ENCODE measurements at places on chromosomes 5 and 9. TPM values are rescaled to one million over a fixed set of nuclear protein-coding genes. Genes with fewer than 3 reads are reported as not detected.

The DOCK8 gene
- polyA plus RNA-seq: 12.2 TPM

GRCh38 chr5:114716955-114717354 lies 355.1 kb downstream of the KCNN2 start:
- DNase-seq: no peak

The IL33 gene
- 11.6 TPM for polyA plus RNA-seq

- no peak for DNase-seq
Observed at GRCh38 chr9:87350915-87351314, 146.8 kb upstream of the DAPK1 start.

DNA sequence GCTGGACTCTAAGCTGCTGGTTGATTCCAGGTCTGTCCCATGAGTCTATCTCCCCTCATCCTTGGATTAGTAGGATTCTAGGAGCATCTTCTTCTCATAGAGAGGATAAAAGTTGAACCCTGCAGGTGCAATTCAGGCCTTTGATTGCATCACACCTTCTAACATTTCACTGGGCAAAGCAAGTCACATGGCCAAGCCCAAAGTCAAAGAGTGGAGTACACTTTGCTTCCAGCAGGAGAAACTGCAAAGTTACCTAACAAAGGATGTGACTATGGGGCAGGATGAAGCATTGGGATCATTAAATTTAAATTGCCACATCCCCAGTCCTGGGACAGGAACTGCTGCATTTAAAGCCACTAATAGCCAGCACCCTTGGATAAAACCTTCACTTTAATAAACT lies 51.0 kb upstream of the EGFLAM start:
- DNase-seq: no peak

DNA sequence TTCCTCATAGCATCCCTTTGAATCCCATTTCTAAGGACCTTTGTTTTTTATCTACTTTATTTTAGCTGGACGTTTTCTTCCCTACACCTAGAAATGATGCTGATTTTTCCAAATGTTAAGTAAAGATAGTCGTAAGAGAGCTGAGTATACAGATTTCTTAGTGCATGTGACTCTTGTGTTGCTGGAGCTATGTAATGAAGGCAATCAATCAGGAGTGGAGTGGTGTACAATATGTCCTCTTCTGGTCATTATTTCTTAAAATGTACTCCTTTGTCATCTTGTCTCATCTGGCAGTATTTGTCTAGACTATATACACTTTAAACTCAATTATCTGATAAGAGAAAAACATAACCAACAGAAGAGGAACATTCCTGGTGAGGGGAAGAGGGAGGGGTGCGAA lies 13.5 kb downstream of the GAPT start:
- no peak for DNase-seq

The UBAP2 gene
- polyA plus RNA-seq: 42.7 TPM

The LCN15 gene
- polyA plus RNA-seq: 0.08 TPM

GRCh38 chr5:32420506-32420905 lies 24.0 kb downstream of the ZFR start:
- DNase-seq: no peak

The ORM2 gene
- polyA plus RNA-seq: 0.17 TPM

The TRIM14 gene
- polyA plus RNA-seq: 5.2 TPM

- no peak for DNase-seq
Observed at GRCh38 chr5:23437011-23437410, 70.4 kb upstream of the PRDM9 start.

DNA sequence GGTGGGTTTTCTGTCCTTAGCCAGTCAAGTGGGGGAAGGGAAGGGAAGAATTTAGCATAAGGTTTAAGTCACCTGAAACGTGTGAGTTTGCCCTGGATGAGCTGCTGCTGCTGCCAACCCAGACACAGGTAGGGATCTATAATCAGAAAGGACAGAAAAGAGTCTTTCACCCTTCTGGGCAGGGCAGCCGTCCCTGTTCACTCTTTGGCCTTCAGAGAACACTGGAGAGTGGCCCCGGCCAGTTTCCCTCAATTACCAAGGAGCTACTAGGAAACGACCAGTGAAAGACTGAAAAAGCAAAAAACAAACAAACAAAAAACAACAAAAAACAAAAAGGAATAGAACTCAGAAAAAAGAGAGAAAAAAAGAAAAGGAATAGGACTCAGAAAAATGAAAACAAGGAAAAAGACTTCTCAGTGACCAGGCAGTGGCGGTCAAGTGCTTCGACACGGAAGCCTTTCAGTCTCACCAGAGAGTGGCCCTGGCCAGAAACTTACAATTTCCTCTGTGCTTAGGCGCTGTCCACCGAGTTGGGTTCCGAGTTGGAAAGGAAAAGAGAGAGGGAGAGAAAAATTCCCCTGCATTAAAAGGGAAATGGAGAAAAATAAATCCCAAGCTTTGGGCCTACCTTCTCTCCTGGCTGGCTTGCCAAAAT lies 2.5 kb upstream of the GM2A start:
- DNase-seq: no peak

GRCh38 chr5:153659039-153659736 lies 168.7 kb downstream of the GRIA1 start:
- DNase-seq: no peak

DNA sequence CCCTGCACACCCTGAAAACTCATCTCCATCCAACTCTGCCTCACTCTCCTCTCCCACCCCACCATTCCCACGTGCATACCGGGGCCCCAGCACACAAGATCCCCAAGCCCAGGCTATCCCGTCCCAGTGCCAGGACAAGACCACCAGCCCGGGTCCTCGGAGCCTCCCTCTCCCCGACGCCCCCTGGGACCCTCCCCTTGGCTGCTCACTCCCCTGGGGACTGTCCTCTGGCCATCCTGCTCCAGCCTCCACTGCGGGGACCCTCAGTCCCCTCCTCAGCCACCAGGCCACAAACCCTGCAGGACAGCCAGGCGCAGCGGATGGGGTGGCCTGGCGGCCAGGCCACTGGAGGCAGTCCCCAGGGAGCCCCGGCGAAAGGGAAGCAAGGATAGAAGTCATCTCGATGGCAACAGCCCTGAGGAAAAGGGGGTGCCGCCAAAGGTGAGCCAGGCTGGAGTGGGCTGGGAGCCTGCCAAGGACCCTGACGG lies 62.8 kb downstream of the C9orf50 start:
- DNase-seq: no peak

DNA sequence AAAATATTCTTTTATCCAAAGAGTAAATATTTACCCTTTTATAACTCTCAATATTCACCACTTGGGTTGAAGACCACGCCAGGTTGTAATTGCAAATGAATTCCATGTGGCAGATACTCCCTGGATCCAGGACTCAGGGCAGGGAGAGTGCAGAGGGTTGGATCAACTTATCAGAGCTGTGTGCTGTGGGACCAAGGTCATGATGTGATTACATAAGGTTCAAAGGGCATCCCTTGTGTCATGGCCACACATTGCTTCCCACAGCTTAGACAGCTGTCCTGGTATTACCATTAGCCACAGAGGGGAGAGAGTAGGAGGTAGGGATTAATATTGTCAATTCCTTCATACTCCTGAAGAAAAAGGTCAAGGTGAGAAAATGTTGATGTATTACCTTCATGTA lies 133.9 kb downstream of the JAKMIP2 start:
- no peak for DNase-seq
